ENCODE measurements at places on chromosomes 5 and 9.

GRCh38 chr5:102090770-102091169 lies 205.3 kb downstream of the SLCO4C1 start:
- DNase-seq = no peak

- DNase-seq = no peak
These were observed 179.7 kb upstream of the ANKRD55 start for GRCh38 chr5:56412601-56413379.

- DNase-seq = no peak
These were observed 2.2 kb downstream of the ABLIM3 start for GRCh38 chr5:149143470-149143869.

GRCh38 chr5:108686676-108687075 lies 61.0 kb upstream of the FER start:
- no peak for DNase-seq

DNA sequence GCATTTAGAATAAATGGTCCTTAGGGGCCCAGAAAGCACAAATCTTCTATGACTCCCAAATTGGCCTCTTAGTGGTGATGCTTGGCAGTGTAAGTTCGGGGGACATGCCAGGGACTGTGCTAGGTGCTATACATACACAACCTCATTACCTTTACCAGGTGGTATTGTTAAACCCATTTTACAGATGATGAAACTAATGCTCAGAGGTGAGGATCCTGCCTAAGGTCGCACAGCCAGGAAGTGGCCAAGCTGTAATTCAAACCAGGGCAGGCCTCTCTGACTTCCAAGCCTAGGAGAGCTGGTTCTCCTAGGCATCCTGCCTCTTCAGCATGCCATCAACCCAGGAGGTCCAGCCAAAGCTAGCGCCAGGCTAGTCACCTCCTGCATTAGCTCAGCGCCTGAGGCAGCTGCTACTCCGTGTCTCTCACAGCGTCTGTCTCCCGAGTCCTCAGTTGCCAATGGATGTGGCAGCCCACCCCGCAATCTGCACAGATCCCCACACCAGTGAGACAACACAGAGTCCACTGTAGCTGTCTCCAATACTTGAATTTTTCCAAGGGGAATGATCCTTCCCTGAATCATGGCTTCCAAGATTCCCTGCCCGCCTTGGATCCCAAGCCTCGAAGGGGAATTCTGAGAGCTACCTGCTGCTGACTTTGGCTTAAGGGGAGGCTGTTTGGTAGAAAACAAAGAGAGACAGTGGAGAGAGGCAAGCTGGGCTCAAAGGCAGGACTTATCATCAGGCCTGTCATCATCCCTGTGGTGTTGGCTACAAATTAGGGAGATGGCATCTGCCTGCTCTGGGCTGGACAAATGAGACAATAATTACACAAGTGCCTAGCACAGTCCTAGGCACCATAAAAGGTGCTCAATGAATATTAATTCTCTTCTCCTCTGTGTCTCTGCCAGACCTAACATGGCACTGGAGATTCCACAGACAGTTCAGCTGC lies 52.6 kb downstream of the CRB2 start:
- DNase-seq = no peak

DNA sequence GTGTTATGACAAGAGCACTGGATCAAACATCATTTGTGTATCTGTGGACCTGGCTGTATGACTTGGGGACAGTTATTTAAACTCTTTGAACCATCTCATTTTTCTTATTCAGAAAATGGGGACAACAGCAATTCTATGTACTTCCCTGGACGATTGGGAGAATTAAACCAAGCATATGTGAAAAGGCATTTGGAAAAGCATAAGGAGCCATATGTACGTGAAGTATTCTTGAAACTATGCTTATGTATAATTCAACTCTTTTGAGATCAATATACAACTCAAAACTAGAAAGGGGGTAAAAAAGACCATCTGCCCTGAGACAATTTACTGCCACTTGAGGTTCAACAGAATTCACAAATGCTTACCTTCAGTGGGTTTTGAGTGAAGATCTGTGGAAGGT lies 75.5 kb downstream of the NLN start:
- no peak for DNase-seq

GRCh38 chr5:167777746-167778145 lies 513.7 kb upstream of the WWC1 start:
- DNase-seq = no peak

DNA sequence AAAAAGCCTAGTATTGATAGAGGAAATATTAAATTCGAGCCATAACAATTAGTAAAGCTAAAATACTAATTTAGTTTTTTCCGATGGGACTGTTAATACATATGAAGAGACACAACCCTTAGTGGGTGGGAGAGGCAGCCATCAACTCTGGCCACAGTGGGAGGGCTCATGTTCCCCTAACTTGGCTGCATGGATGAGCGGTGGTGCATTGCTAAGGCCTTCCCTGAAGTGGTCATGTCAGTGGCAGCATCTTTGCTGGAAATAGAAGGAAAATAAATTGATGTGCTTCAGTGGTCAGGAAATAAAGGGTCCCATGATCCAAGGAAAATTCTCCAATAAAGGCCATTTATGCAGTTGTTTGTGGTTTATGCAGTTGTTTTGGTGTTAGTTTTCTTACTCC lies 33.9 kb upstream of the F2RL2 start:
- no peak for DNase-seq

GRCh38 chr5:151740336-151740942 lies 18.0 kb downstream of the ATOX1 start:
- DNase-seq = no peak

DNA sequence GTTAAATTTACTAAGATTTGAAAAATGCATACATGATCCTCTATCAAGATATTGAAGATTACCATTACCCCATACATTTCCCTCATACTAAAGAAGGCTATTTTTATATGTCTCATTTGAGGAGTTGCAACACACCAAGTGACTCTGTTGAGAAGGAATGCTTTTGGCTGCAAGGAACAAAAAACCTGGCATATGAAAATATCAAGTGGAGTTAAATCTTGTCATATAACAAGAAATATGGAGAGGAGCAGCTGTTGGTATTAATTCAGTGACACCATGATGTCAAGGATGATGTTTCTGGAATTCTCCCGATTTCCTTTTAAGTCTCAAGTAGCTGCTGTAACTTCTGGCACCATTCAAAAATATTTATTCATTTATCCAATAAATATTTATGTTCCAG lies 193.8 kb downstream of the CSNK1G3 start:
- DNase-seq = no peak

DNA sequence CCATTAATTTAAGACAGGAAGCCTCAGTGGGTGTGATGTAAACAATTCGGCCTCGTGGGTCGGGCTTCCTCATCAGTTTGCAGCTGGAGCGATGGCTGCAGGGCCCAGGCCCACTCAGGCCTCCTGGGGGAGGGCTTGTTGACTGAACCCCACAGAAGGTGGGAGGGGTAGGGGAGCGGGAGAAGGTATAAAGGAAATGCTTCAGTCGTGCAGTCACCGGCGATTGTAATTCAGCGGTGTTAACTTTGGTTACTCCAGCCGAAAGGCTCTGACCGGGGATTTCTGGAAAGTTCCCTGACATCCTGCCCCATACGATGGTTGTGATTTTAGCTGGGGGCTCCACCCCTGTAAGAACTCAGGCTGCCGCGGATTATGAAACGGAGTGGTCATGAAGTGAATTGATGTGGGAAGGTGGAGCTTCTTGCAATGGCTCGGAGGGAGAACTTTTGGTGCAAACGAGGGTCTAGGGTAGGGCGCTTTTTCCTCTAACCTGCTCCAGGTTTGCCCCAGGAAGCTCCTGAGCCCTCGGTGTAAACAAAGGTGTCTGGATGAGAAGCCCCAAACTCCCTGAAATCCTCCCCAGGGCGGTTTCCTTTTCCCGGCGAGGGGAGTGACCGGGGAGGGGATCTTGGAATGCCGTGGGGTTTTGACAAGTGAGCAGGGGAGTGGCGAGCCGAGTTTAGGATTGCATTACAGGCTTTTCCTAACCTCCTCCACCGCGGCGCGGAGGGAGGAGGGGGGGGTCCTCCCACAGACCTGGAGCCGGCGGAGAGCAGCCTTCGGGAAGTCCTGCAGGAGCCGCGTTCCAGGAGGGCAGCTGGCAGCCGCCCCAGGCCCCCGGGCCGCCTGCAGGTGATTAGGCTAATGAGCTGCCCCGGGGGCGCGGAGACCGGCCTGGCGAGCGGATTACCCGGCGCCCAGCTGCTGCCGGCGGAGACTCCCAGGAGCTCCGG lies 215.5 kb downstream of the PDZD2 start:
- no peak for DNase-seq

GRCh38 chr5:74538206-74538661 lies 102.3 kb downstream of the ENC1 start:
- no peak for DNase-seq

- DNase-seq = no peak
These were observed 155.0 kb downstream of the GLIS3 start for GRCh38 chr9:4144869-4145268.

DNA sequence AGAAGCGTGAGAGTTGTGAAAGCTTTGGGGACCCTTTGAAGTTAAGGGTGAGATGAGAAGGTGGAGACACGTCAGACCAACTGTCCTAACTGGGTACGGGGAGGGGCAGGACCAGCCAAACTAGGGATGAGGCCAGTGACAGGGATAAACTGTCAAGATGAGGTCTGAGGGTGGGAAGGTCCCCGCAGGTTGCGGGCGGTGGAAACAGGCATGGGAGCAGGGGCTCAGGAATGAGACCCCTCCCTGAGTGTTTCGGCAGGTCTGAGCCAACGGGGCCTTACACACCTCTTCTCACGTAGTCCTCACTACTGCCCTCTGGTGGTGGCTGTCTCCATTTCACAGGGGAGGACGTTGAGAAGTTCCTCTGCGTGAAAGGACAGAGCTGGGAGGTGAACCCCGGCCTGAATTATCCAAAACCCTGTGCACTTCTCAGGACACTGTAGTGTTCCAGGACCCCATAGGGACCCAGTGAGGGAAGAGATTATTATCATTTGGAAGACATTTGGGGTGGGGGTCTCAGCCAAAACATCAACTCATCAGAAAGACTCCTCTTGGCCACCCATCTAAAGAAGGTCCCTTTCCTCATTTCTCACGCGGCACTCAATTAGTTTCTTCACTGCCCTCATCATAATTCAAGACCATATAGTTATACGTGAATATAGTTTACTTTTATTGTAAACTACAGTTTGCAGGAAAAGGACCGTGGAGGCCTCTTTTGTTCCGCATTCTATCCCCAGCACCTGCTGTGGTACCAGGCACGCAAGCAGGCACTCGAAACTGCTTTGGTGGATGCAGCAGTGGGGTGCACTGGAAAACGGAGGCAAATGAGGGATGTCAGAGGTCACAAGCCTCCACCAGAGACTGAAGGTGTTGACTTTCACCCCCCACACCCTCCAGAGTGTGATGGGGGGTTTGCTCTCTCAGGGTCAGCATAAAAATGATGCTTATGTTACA lies 21.7 kb upstream of the NANS start:
- no peak for DNase-seq

- DNase-seq = no peak
These were observed 9.1 kb upstream of the OLFM1 start for GRCh38 chr9:135078361-135078821.

- DNase-seq = no peak
These were observed 1.5 kb downstream of the FBN2 start for GRCh38 chr5:128536254-128537220.

DNA sequence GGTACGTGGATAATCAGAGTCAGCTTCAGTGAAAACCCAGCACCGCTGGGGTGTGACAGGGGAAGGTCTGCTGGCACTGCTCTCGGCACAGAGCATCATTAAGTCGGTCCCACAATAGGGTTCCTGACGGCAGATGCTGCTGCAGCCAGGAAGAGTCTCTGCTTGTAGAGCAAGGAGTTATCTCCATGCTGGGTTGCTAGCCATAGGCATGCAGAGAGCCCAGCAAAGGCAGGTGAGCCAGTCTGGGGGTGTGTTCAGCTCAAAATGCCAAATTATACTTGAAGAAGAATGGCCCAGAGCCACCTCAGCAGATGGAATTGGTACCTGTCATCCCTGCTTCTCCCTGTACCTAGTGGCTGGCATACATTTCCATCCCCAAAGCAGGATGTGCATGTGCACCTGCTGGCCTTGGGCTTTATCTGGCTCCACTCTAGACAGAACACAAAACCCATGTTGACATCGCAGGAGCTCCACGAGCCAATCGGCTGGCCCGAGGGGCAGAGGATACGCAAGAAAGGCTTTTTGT lies 100.8 kb downstream of the WDR41 start:
- no peak for DNase-seq

DNA sequence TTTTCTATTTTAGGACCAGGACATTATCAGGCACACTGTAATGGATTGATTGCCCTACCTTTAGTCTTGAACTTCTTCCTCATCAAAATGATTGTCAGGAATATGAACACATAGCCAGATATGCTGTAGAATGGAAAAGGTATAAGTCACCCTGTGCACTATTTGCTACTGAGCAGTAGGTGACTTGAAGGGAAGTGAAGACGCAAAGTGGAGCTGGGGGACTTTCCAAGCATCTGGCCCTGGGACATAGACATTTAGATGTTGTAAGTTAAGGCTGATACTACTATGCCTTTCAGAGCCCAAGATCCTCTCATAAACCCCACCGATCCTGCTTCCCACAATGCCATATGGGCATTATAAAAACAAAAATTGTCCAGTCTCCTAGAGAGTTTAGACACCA lies 174.5 kb downstream of the DOCK8 start:
- no peak for DNase-seq

DNA sequence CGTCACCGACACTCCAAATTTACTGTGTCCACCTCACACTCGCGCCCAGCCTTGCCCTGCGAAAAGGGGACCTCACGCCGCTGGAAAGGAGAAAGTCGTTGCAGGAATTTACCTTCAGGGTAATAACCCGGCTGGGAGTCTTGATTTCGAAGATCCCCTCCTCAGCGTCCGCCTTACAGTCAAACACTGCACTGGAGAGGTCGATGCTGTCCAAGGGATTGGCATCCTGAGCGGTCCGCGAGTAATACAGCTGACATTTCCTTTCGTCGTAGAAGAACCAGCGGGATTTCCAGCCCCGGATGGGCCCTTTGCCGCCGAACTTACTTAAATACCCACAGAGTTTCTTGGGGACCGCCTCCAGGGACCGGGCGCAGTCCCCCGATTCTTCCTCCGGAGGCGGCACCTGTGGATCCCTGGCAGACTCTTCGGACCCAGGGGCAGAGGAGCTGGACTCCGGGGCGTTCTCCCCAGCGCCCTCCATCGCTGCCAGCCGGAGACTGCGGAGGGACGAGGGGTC lies 330 bp downstream of the TBC1D2 start:
- no peak for DNase-seq

DNA sequence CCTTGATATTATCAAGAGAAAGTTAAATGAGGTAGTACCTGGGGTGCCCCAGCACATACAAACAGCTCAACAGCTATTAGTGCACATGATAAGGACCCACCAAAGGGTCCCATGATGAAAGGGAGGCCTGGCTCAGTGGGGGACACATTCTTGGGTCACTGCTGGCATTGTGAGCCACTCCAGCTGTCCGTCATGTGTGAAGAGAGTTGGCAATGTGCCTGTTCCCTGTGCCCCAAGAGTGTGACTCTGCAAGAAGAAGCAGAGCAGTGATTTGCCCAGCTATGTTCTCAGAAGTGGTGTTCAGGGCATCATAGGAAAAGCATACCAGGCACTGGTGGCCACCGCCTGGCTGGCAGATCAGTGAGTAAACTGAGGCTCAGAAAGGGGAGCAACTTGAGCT lies 37.1 kb upstream of the TDRD7 start:
- DNase-seq = no peak

GRCh38 chr5:172235827-172236736 lies 42.1 kb downstream of the EFCAB9 start:
- no peak for DNase-seq

- no peak for DNase-seq
These were observed 15.7 kb downstream of the CEP72 start for GRCh38 chr5:627840-628239.

GRCh38 chr5:14727928-14728458 lies 63.5 kb downstream of the OTULIN start:
- DNase-seq = no peak

GRCh38 chr5:123217173-123217572 lies 128.1 kb downstream of the PRDM6 start:
- no peak for DNase-seq
